ENCODE measurements at places on chromosomes 2 and 18.

DNA sequence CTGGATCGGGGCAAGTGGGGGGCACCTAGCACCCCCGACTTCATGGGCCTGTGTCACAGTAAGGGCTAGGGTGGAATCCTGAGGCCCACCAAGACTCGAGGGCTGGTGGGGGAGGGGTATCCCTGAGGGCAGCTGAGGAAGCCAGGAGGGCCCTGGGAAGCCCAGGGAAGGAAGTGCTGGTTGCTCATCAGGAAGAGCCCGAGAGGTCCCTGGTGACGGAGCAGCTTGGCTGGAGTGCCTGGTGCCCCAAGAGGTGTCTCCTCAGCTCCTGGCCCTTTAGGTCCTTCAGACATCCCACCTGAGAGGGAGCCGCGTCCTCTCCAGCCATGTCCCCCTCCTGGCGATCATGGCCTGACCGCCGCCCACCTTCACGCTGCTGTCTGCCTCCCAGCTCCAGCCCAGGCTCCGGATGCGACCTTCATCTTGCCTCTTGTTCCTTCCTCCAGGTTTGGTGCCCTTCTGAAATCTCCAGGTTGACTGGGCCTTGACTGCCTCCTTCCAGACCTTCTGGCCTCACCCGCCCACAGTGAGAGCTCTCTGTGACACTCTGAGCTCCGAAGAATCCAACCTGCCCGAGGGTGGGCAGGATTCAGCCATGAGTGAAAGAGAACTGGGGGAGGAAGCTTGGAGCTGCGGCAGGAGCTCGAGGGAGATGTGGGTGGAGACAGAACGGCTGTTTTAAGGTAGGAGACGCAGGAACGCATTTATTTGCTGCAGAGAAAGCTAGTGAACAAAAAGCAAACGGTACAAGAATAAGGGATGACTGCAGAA is 42.7 kb upstream of the SEMA4C start:
- no peak for DNase-seq
- peaks cover 36% of the 10 kb centered on the region for H3K4me1 ChIP-seq
- H3K27ac ChIP-seq: no peak overlapping the region
- H3K4me3 ChIP-seq: no peak overlapping the region
- no peaks in the 10 kb centered on the region for H3K36me3 ChIP-seq
- H3K27me3 ChIP-seq: no peaks in the 10 kb centered on the region

- H3K4me3 ChIP-seq: peak within 1 kb of the TSS; percentile 50
- peak; percentile 64 for DNase-seq
- H3K27me3 ChIP-seq: peaks cover 54% of the 10 kb centered on the region
- no peaks in the 10 kb centered on the region for H3K4me1 ChIP-seq
- peak within 1 kb of the TSS; percentile 73 for H3K27ac ChIP-seq
These were observed at the start of gene EPB41L3 for GRCh38 chr18:5543773-5544389. Gene EPB41L3 (minus strand): TSS chr18:5543997. CDS start chr18:5489183, 54,814 bp downstream.

GRCh38 chr2:69565431-69565839 is 78.1 kb downstream of the AAK1 start:
- H3K36me3 ChIP-seq: no peaks in the 10 kb centered on the region
- no peaks in the 10 kb centered on the region for H3K27me3 ChIP-seq
- peaks cover 11% of the 10 kb centered on the region for H3K4me1 ChIP-seq
- no peak overlapping the region for H3K4me3 ChIP-seq
- H3K27ac ChIP-seq: no peak overlapping the region

DNA sequence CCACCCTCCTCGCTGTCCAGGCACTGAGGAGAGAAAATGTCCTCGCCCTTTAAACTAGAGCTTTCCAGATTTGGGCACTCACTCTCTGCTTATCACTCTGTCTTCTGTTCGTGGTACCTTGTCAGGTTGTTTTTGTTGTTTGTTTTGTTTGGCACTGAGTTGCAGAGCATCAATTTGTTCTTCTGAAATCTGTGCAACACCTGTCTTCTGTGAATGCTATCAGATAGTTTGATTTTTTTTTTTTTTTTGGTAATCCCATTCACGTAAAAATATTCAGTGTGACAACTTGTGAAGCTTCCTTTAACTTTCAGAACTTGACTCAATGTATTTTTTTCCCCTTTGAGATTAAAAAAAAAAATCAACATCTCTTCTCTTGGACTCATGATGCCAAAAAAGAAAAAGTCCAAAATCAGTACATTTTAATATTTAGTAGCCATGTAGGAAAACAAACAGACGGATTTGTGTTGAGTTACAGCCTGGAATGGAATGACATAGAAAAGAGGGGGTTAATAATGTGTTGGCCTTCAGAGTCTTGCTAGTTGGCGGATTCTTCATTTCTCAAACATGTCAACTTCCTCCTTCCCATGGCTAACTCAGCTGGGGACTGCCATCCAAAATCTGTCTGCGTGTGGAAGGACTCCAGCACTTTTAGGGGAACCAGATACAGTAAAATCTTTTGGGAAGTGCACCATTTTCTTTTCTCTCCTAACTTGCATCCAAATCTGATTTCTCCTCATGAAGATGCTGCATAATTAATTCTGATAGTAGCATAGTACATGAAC is 1.6 kb downstream of the TMEM178A start:
- no peaks in the 10 kb centered on the region for H3K36me3 ChIP-seq
- H3K27ac ChIP-seq: no peak overlapping the region
- peaks cover 17% of the 10 kb centered on the region for H3K4me1 ChIP-seq
- H3K4me3 ChIP-seq: peak overlapping the region; percentile 69

GRCh38 chr18:56030060-56030459 is 442.1 kb upstream of the TCF4 start:
- no peak for DNase-seq
- no peaks in the 10 kb centered on the region for H3K27me3 ChIP-seq
- no peak overlapping the region for H3K4me3 ChIP-seq
- H3K36me3 ChIP-seq: no peaks in the 10 kb centered on the region

DNA sequence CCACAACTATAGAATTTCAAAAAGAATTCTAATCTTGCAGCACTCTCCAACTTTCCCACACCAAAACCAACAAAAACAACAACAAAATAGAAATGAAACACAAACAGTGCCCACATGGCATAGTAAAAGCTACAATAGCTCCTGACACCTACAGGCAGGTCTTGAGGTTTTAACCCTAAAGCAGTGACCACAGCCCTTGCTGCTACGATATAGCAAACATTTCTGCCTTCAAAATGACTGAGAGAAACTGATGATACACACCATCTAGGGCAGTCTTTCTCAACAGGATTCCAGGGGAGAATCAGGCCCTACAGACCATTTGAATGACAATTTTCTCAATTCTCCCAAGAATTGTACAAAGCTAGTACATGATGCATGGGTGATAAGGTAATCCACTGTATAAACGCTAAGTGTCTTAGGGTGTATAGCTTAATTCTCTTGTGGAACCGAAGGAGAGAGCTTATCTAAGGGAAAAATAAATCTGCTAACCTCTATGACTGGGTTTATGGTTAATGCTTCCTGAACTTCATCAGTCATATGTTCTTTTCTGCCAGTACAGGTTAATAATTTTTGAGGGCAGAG is 46.5 kb downstream of the TRAK2 start:
- no peak overlapping the region for H3K4me3 ChIP-seq
- no peaks in the 10 kb centered on the region for H3K36me3 ChIP-seq
- no peak for DNase-seq
- H3K27me3 ChIP-seq: no peaks in the 10 kb centered on the region
- peaks cover 23% of the 10 kb centered on the region for H3K4me1 ChIP-seq

DNA sequence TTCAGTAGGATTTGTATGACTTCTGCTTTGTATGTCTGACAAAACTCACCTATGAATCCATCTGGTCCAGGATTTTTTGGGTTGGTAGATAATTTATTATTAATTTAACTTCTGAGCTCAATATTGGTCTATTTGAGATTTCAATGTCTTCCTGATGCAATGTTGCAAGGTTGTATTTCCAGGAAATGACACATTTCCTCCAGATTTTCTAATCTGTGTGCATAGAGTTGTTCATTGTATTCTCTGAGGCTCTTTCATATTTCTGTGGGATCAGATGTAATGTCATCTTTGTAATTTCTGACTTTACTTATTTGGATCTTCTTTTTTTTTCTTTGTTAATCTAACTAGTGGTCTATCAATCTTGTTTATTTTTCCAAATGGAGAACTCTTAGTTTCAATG is 584.7 kb upstream of the SETBP1 start:
- DNase-seq: no peak
- H3K4me1 ChIP-seq: no peaks in the 10 kb centered on the region
- H3K27ac ChIP-seq: no peak overlapping the region
- H3K27me3 ChIP-seq: no peaks in the 10 kb centered on the region

DNA sequence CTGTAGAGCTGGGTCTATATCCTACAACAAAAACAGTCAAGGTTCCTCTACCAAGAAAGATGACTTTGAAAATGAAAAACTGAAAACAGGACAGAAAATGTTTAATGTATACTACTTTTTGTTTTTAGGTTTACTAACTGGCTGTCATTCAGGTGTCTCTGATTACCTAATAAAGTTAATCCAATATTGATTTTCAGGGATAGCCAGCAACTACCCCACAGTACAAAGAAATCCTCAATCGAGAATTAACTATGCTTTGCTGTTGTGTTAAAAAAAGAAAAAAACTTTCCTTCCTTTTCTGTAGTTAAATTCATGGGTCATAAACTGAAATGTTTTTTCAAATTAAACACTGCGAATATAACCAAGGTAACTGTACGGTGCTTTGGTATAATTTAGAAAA is 45.8 kb downstream of the TTR start:
- no peaks in the 10 kb centered on the region for H3K27me3 ChIP-seq
- H3K4me3 ChIP-seq: no peak overlapping the region
- DNase-seq: no peak

- H3K4me3 ChIP-seq: no peak overlapping the region
- no peaks in the 10 kb centered on the region for H3K36me3 ChIP-seq
- H3K27ac ChIP-seq: no peak overlapping the region
These were observed 22.1 kb upstream of the SLC5A7 start for GRCh38 chr2:107964185-107964584.

GRCh38 chr2:70897203-70897976 is 38.3 kb upstream of the ATP6V1B1 start:
- DNase-seq: no peak
- no peak overlapping the region for H3K4me3 ChIP-seq

GRCh38 chr2:130303169-130303568 is 39.5 kb upstream of the IMP4 start:
- no peaks in the 10 kb centered on the region for H3K4me1 ChIP-seq
- H3K4me3 ChIP-seq: no peak overlapping the region
- H3K36me3 ChIP-seq: no peaks in the 10 kb centered on the region
- no peak overlapping the region for H3K27ac ChIP-seq
- no peak for DNase-seq

DNA sequence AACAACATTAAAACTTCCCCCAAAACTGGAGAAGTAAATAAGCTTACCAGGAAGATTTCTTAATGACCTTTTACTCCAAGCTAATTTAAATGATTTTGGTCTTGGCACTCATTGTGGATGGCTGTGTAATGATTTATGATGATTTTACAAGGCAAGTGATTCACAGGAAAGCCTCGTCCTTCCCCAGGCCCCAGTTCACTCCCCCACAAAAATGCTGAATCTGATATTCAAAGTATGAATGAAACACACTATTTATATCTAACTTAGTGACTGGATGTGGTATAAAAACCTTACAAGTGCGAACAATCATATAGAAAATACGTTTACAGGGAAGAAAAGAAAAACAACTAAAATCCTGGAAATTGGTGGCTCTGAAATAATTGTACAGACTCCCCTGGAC is 49.8 kb downstream of the ZNF516 start:
- peaks cover 40% of the 10 kb centered on the region for H3K4me1 ChIP-seq
- no peak overlapping the region for H3K4me3 ChIP-seq
- no peak for DNase-seq
- H3K27me3 ChIP-seq: no peaks in the 10 kb centered on the region

DNA sequence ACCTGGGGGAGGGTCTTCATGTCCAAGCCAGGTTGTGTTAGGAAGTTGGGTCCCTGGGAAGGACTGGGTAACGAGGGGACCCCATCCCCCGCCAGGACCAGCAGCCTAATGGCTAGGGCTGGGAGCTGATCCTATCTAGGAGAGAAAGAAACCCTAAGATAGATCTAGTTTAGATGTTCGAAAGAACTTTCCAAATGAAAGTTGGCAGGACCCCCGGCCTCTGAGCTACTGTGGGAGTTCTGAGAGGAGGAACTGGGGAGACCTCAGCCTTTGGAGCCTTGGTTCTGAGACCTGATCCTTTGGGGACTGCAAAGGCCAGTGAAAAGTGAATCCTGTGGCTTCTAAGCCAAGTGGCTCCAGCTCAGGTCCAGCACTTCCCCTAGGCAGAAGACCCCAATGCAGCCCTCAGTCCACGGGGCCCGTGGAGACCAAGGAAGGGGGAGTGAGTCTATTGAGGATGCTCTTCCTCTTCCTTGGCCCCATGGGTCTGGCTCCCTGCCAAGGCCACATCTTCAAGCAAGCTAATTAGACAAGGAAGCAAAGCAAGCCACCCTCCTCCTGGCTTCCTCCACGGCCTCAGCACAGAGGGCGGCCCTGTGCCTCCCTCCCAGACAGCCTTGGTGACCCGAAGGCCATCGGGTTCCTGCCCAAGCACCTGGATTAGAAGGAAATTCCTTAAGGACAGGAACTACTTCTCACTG is 23.5 kb downstream of the CCT7 start:
- no peak for DNase-seq
- H3K36me3 ChIP-seq: peaks cover 8% of the 10 kb centered on the region
- no peaks in the 10 kb centered on the region for H3K4me1 ChIP-seq
- H3K4me3 ChIP-seq: no peak overlapping the region

- H3K4me3 ChIP-seq: no peak overlapping the region
- no peaks in the 10 kb centered on the region for H3K27me3 ChIP-seq
- peaks cover 12% of the 10 kb centered on the region for H3K4me1 ChIP-seq
- DNase-seq: no peak
These were observed 17.7 kb downstream of the TUBB6 start for GRCh38 chr18:12325726-12326245.

- no peaks in the 10 kb centered on the region for H3K4me1 ChIP-seq
- no peak overlapping the region for H3K4me3 ChIP-seq
- no peaks in the 10 kb centered on the region for H3K36me3 ChIP-seq
- H3K27me3 ChIP-seq: no peaks in the 10 kb centered on the region
These were observed 143.9 kb upstream of the KLHL29 start for GRCh38 chr2:23241121-23241520.

DNA sequence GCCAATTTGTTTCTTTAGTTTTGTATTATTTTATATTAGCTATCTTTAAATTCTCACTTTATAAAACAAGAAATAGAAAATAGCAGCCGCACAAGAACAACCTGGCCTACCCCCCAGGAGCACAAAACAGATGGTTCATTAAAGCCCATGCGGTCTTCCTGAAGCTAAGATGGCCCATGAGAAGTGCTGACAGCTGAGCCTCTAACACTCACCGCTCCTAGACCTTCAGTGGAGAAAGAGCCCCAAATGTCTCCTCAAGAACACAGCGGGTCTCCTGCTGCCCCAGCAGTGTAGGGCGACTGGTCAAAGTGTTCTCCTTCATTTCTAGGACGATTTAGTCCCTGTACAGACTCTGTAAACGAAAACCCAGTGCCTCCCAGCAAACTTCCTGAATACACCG is 45.1 kb downstream of the LPIN2 start:
- H3K27ac ChIP-seq: peak overlapping the region; percentile 39
- no peaks in the 10 kb centered on the region for H3K36me3 ChIP-seq
- DNase-seq: no peak
- no peak overlapping the region for H3K4me3 ChIP-seq

- no peaks in the 10 kb centered on the region for H3K4me1 ChIP-seq
- no peak overlapping the region for H3K4me3 ChIP-seq
- no peaks in the 10 kb centered on the region for H3K36me3 ChIP-seq
- no peaks in the 10 kb centered on the region for H3K27me3 ChIP-seq
- DNase-seq: peak; percentile 67
- no peak overlapping the region for H3K27ac ChIP-seq
These were observed 210.1 kb downstream of the ZNF521 start for GRCh38 chr18:25141886-25142285.

GRCh38 chr2:178874529-178875240 is 67.5 kb upstream of the TTN start:
- no peaks in the 10 kb centered on the region for H3K27me3 ChIP-seq
- no peak overlapping the region for H3K27ac ChIP-seq
- H3K36me3 ChIP-seq: no peaks in the 10 kb centered on the region
- no peaks in the 10 kb centered on the region for H3K4me1 ChIP-seq
- no peak overlapping the region for H3K4me3 ChIP-seq

- peaks cover 65% of the 10 kb centered on the region for H3K4me1 ChIP-seq
- DNase-seq: no peak
These were observed 24.2 kb downstream of the TET3 start for GRCh38 chr2:74008761-74009395.

Data from stomach (tissue), 19 donors.